Spleen (tissue), 13 donors: ENCODE measurements at places on chromosomes 11 and 22. TPM values are rescaled to one million over a fixed set of nuclear protein-coding genes. Genes with fewer than 3 reads are reported as not detected.

MRGPRX3 gene
- not detected for polyA plus RNA-seq

OR51T1 gene
- polyA plus RNA-seq: not detected

DNA sequence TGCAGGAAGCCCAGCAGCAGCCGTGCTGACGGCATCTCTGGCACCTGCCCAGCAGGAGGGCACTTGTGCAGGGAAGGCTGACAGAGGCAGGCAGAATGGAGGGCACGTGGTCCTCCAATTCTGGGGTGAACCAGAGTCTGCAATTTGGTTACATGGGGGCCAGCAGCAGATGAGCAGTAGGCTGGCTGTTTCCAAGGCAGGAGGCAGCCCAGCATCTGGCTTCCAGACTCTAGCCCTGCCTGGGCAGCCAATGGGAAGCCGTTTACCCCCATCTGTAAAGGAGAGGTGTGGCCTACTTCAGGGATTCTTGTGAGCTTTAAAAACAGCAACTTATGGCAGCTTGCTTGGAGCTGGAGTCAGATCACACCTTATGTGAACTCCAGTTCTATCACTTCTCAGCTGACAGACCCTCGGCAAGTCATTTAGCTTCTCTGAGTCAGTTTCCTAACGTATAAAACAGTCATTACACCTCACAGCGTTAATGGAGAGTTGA, 27.9 kb upstream of the RASL10A start:
- no peak for DNase-seq

GRCh38 chr11:120830085-120830620, 193.7 kb upstream of the TBCEL start:
- peak; percentile 39 for DNase-seq

- peak; percentile 95 for DNase-seq
These were observed 11.1 kb downstream of the TXN2 start for GRCh38 chr22:36470162-36470993.
